Activated CD4-positive, alpha-beta T cell treated with anti-CD3 and anti-CD28 coated beads, Interleukin-2, amount 50 U/mL, for 4 hours (primary cell): ENCODE measurements at places on chromosomes 16 and 17.

DNA sequence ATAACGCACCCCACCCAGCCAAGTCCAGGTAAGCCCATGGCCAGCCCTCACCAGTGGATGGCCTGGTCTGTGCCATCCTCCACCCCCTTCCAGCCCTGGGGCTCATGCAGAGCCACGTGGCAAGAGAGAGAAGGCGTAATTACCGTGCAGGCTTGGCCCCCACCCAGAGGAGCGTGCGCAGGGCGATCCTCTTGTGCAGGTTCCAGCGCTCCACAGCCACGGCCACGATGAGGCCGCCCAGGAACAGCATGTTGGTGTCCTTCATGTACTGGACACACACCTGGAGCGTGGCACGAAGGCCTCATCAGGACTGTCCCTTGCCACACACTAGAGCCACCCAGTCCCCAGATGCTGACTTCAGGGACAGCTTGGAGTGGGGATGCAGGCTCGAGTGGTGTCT, 6.7 kb downstream of the SLC13A5 start:
- no peak for DNase-seq

GRCh38 chr16:3640632-3641501, 13.6 kb upstream of the DNASE1 start:
- no peak for DNase-seq

DNA sequence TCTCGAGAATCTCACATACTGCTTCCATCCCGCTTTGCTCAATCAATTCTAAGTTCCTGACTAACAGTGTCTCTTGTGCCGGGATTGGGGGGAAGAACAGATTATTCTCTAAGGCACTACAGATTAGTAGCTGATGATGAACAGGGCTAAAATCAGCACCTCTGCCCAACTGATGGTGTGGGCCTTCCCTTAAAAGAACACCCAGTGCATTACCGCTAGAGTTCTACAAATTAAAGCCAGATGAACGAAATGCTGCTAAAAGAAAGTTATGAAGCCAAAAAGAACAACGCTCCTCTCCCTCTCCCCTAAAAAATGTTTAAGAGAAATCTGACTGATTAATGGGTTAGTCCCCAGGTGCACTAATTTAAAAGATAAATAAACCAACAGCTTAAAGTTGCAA, 4.4 kb downstream of the CDC27 start:
- DNase-seq = no peak

GRCh38 chr16:3592559-3592958, 15.4 kb upstream of the NLRC3 start:
- no peak for DNase-seq

GRCh38 chr16:75475420-75475847, 10.9 kb upstream of the TMEM170A start:
- DNase-seq = no peak

DNA sequence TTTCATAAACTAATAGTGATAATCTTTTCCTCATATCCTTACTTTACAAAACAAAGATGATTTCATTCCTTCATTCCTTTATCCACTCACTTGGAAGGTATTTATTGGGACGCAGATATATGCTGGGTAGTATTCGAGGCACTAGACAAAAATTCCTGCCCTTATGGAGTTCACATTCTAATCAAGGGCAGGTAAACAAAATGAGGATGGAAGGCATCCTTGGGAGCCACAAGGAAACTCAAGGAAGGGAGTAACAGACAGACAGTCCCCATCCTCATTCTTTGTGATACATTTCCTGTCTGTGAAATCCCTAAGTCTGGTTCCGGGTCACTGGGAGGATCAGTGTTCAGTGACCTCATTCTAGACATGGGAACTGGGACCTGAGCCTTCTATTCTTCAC, 45.2 kb downstream of the SLC6A2 start:
- no peak for DNase-seq

DNA sequence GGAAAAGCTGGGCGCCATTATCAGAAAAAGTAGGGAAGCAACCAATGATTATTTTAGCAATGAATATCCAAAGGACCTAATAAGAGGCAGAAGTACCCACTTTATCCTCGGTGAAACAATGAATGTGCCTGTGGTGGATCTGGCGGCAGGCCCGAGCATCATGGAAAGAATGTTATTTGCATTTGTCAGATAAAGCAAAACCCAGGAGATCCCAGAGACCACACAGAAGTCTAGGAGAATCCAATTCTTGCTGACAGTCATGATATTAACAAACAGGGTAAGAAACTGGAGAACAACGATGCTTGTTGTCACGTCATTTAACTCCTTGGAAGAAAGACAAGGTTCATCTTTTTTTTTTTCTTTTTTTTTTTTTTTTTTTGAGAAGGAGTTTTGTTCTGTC, 12.0 kb upstream of the TNRC6A start:
- DNase-seq = no peak

DNA sequence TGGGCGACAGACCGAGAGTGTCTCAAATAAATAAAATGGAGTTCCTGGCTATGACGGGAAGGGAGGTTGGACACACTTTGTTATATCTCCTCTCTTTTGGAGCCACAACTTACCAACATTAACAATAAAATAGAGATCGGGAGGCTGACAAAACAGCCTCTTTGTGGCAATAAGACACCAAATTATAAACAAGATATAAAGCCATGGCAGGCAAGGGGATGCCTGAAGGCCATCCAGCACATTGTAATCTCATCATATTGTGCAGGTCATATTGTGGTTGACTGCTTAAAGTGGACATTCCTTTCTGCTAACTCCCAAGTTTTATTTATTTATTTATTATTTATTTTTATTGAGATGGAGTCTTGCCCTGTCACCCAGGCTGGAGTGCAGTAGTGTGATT, 59.9 kb upstream of the MGAT5B start:
- no peak for DNase-seq

GRCh38 chr17:7955414-7956227, 23.6 kb downstream of the CNTROB start:
- DNase-seq = no peak
